ENCODE measurements at places on chromosomes 7 and 10.

DNA sequence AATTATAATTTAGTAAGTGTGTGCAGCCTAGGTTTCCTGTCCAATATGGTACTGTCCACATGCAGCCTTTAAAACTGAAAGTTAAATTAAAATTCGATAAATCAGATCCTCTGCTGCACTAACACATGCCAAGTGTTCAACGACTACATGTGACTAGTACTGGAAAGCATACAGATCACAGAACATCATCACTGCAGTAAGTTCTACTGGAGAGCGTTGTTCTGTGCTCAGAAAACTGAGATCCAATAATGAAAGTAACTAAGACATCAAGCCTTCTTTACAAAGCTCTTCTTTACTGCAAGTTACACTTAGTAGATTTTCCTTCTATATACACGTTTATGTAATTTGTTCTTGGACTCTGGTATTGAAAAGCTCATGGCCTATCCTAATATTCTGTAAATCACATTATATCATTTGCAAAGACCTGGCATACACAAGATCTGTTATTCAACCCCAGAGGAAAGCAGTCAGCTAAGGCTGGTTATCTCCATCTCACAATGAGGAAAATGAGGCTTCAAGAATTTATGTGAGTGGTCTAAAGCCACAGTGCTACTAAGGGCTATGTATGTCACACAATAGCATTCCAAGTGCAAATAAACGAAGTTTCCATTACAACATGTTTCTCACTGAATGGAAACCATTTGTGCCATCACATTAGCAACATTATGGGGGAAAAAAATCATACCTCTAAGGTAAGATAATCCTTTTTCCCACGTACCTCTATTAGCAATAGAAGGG lies 77.6 kb downstream of the VPS41 start:
- DNase-seq = no peak

DNA sequence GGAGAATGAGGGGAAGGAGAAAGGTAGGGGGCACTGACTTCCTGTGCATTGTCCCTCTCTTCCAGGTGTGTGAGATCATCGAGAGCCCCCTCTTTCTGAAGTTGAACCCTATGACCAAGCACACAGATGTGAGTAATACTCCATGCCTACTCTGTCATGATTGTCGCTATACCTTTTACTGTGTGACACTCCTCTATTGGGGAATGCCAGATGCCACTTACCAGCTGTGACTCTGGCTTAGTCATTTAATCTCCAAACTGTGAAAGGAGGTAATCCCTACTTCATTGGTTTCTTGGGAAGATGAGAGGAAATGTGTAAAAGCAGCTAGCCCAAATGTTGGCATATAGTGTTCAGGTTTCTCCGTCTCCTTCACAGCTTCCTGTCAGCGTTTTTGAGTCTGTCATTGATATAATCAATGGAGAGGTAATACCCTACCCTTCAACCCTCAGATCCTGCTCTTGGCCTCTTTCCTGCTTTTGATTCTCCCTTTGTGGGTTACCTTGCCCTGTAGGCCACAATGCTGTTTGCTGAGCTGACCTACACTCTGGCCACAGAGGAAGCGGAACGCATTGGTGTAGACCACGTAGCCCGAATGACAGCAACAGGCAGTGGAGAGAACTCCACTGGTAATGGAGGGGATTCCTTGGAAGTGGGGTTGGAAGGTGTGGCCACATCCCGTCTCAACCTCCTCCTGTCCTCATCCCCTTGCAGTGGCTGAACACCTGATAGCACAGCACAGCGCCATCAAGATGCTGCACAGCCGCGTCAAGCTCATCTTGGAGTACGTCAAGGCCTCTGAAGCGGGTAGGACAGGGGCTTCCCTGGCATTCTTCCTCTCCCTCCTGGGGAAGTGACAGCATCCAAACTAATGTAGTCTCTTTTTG lies 2.0 kb downstream of the COPS6 start:
- no peak for DNase-seq

GRCh38 chr10:4249841-4250586 lies 465.0 kb upstream of the KLF6 start:
- DNase-seq = no peak

DNA sequence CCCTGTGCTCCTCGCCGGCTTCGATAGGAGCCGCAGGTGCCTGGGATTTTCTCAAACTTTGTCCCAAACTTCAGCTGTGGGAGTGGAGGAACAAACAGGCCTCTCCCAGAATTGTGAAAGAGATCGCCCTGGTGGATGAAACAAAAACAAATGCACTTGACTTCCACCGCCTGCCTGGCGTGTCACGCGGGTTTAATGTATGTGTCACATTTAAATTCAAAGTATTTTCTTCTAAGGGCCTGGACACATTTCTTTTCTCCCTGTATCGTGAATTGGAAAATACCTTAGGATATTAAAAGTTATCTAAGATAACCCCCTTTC lies 694 bp upstream of the WASL start:
- DNase-seq = no peak

DNA sequence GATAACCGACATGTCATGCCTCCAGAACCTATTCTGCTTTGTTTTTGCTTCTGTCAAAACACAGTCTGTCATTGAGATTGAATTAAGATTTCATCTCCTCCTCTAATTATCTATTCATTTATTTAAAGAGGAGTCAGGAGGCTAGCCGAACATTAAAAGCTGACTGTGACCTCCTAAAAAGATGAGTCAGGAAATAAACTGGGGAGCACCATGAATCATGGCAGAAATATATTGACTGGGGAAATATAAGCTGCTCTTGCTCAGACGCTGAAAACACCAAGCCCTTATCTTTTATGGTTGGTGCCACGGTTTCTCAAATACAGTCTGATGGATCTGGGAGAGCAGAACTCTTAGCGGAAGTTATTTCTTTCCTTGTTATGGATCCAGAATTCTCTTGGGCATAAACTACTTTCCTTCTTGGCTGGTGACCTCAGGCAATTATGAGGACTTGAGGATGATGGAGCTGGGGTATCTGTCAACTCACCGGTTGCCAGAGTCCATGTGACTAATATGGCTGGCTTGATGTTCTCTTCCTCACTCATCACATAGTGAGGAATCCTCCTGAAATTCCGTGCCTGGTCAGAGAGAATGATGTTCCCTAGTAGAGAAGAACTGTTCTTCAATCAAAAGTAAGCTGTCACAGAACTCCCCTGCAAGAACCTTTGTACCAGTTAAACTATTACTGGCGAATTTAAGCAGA lies 307.6 kb upstream of the PHYHIPL start:
- peak; percentile 33 for DNase-seq

- DNase-seq = no peak
Observed at GRCh38 chr10:24910574-24910973, 41.8 kb downstream of the PRTFDC1 start.

- no peak for DNase-seq
Observed at GRCh38 chr7:158133515-158134271, 453.9 kb downstream of the PTPRN2 start.

DNA sequence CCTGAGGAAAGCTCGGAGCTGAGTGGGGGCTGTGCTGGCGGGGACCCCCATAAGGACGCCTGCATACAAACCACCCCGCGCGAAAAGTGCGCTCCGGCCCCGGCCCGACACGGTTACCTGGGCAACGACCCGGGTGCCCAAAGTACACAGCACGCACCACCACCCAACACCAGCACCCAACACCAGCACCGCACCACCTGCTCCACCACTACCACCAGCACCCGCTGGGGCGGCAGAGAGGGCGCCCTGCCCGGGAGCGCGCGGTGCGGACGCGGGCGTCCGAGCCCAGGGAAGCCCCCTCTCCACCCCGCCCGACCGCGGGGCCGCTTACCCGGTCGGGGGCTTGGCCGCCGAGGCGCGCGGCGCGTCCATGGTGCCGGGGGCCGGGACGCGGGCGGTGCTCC lies 345 bp downstream of the COBL start:
- DNase-seq = no peak
